ENCODE measurements at places on chromosomes 7 and 10.

DNA sequence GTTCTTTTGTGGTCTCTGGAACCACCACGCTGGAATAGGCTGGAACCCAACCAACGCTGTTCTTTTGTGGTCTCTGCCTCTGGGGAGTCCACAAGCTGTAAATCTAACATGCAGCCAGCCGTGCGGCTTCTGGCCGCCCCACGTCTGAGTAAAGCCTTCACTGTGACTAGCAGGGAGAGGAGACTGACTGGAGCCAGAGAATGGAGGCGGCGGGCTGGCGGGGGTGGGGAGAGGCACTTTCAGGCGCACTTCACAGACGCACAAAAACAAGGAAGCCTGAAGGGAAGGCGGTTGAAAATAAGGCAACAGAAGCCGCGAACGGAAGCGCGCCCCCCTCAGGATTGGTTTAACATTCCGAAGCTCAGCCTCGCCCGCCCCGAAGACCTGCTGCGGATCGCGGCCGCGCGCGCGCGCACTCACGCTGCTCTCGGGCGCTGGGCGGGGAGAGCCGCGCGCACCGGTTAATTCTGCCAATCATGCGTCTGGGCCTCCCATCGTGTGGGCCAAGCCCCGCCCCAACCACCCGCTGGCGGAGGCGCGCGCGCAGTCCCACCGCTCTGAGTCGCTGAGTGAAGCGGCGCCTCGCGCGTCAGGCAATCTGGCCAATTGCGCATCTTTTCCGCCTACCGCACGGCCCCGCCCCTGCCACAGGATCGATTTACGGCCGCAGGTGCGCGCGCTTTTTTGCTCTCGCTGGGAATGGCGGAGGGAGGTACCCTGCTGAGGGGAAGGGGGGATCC, at the start of gene SFR1:
Gene SFR1 (plus strand): TSS at position 687 of the 740 bp plus-strand sequence. CDS start 13 bp downstream, at position 700.
- peak; percentile 98 for DNase-seq

DNA sequence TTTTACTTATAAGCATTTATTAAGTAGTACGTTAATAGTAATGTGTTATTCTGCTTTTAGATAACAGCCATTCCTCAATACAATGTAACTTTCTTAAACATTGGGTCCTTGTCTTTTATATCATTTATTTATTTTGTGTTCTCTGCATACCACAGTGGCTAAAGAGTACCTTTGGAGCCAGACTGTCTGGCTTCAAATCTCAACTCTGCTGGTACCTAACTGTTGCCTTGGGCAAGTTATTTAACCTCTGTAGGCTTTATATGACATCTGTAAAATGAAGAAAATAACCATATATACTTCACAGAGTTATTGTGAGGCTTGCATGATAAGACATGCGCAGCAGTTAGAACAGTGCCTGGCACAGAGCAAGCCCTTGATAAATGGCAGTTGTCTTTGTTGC, 397.6 kb downstream of the MDFIC start:
- DNase-seq, result no peak

- DNase-seq, result no peak
Measured at GRCh38 chr7:157555944-157556641, 219.3 kb downstream of the DNAJB6 start.

DNA sequence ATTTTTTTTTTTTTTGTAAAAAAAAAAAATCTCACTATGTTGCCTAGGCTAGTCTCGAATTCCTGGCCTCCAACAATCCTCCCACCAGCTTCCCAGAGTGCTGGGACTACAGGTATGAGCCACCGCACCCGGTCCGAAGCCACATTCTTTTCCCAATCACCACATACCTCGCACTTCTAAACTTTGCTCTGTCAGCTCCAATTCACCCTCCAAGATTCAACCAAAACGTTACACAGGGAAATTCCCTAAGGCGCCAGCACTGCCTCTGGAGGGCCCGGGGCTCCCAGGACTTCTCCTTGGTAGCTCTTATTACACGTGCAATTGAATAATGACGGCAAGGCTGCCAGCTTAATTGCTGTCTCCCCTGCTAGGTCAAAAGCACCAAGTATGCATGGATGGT, 10.3 kb upstream of the DNAAF5 start:
- DNase-seq, result no peak

- DNase-seq, result no peak
Measured at GRCh38 chr10:21808550-21808949, 195.0 kb downstream of the DNAJC1 start.

DNA sequence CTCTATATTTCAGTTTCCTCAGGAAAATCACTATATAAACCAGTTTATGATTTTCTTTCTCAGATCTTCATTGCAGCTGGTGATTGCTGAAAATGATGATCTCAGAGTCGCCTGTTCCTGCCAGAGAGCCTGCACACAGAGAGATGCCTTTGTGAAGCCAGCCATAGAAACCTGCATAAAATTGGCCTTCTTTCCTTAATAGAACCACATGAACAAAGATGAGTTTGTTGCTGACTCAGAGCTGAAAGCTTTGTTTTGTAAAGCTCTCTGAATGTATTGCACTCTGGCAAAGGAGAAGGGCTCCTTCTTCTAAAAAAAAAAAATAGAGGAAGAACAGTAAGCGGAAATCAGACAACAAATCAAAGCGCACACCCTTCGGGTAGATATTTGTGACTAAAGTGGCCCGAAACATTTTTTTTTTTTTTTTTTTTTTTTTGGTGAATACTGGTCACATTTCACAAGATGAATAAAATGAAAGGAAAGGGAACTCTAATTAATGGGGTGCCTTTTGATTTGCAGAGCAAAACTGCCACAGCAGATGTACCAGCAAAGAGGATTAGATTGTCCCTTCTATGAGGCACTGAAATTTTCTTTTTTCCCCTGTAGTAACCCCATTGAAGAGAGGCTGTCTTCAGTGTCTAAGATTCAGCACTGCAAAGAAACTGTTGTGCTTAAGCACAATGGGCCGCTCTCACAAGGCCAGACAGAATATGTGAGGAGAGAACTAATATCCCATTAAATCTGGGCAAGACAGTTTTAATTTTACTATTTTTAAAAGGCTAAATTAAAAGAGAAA, 75.1 kb upstream of the PTPRZ1 start:
- DNase-seq, result no peak

DNA sequence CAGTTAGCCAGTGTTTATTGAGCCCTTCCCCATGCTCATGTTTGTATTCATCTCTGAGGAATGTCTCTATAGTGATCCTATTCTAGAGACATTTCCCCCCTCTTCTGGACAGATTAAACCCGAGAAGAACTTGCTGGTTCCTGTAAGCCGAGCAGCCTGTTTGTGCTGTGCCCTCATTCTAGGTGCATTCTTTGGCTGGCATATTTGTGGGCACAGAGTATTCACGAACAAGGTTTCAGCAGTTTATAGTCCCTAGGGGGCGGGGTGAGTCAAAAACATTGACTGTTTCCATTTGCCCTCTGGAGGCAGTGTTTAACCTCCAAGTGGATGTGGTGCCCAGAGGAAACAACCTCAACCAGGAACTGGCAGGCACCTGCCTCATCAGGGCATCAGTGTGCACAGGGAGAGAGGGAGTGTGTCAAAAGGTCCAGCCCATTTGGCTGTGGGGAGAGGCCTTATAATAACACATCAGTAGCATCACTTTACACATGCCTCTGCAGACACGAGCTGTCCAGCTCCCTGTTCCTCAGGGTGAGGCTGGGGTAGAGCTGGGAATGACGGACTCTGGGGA, 273.3 kb upstream of the LRGUK start:
- DNase-seq, result no peak

- no peak for DNase-seq
Measured at GRCh38 chr7:102432442-102433218, 745 bp upstream of the ORAI2 start.

DNA sequence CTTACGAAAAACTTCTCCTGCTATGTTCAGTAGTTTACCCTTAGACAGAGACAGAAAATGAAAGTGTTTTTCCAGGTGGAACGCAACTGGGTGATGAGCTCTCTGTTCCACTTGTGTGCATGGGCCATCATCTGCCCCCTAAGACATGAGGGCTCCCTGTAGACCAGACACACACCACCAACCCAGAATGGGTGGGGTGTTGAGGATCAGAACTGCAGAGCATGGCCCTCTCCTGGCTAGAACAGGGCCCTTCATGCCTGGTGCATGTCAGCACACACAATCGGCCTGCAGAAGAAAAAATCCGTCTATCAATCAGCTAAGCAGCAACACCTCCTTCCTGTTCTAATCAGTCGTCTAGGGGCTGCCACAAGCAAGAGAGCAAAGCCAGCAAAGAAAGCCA, 186.2 kb upstream of the INHBA start:
- DNase-seq, result no peak

DNA sequence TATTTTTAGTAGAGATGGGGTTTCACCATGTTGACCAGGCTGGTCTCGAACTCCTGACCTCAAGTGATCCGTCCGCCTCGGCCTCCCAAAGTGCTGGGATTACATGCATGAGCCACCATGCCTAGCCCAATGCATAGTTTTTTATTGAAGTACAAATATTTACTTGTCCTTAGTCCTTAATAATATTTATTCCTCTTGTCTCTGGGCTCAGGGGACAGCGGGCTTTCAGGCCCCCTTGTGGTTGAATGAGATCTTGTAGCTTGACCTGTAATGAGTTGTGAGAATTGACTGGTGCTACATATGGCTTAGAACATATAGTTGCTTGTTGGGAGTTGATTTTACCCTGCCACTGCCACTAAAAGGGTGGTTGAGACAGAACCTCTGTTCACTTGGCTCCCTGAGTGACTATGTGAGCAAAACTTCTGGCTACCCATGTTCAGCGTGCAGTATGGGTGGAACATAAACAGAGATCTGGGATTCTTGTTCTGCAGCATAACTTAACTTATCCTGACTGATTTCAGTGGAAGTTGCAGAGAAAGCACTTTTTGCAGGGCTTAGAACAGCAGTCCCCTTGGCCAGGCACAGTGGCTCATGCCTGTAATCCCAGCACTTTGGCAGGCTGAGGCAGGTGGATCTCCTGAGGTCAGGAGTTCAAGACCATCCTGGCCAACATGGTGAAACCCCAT, 14.9 kb downstream of the CCL26 start:
- DNase-seq, result no peak
